ENCODE measurements at places on chromosomes 5 and 9.

- no peak for DNase-seq
Observed at GRCh38 chr9:134617836-134618162, 23.8 kb upstream of the COL5A1 start.

DNA sequence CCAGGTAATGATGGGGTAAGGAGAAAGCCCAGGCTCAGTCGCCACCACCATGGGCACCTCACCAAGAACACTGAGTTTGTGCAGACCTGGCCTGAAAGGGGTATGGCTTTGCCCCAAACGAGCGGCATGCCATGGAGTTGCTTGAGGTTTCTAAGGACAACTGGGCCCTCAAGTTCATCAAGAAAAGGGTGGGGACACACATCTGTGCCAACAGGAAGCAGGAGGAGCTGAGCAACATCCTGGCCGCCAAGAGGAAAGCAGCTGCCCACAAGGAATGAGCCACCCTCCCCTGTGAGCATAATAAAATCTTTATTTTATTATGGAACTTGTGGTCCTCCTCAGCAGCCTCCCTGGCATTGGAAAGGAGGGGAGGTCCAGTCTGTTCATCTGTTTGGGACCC, 23.8 kb downstream of the CD14 start:
- DNase-seq = peak; percentile 62

DNA sequence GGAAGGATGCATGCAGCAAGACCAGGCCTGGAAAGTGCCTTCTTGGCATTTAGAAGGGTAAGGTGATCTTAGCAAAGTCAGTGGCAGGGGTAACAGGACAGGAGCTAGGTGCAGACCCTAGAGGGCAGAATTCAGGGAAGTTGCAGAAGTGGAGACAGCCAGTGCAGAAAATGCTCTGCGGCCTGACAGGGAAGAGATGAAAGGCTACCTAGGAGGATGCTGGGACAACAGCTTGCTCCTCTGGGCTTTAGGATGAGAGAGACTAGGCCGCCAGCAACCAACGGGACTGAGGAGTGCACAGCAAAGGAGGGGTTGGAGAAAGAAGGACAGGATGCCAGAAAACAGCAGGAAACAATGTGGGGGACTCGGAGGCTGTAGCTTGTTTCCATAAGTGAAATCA, 219.9 kb downstream of the FSTL4 start:
- DNase-seq = no peak

GRCh38 chr5:124701873-124702425, 44.5 kb downstream of the ZNF608 start:
- no peak for DNase-seq

- DNase-seq = no peak
Observed at GRCh38 chr5:179245031-179245430, 100.2 kb downstream of the ADAMTS2 start.

GRCh38 chr5:37226377-37226776, 22.8 kb downstream of the CPLANE1 start:
- no peak for DNase-seq

- no peak for DNase-seq
Observed at GRCh38 chr5:11557063-11557462, 347.2 kb downstream of the CTNND2 start.

- no peak for DNase-seq
Observed at GRCh38 chr5:178266581-178266980, 34.0 kb upstream of the PHYKPL start.

GRCh38 chr5:115544043-115544435, 536 bp downstream of the FEM1C start:
- DNase-seq = peak; percentile 65

DNA sequence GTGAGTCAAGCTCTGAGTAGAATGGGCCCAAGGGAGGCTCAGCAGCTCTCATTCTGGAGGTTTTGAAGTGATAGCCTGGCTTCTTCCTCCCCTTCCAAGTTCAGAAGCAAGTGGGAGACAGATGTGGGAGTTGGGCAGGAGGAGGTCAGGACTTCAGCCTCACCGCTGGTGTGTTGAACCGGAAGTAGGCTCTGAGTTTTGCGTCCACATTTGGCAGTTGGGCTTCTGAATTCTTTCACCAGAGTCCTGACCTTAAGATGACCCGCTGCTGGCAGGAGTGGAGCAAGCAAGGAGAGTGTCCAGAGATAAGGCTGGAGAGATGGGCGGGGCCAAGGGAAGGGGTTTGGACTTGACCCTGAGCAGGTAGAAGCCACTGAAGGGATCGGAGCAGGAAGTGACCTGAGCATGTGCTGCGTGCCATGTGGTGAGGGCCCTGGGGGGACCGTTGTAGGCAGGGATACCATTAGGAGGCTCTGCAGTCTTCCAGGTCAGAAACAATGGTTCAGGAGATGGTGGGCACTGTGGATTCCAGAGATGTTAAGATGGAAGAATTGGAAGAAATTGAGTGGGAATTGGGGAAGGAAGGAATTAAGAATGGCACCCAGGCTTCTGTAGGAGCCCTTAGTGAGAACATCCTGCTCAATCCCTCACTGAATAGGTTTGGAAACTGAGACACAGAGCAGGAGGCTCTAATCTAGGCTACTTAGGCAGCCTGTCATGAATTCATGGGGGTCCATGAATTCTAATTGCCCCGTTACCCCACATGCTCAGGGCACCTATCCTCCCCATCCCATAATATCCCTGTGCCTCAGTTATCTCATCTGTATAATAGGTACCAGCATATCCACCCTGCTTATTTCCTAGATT, 25.9 kb downstream of the GALNT12 start:
- no peak for DNase-seq

DNA sequence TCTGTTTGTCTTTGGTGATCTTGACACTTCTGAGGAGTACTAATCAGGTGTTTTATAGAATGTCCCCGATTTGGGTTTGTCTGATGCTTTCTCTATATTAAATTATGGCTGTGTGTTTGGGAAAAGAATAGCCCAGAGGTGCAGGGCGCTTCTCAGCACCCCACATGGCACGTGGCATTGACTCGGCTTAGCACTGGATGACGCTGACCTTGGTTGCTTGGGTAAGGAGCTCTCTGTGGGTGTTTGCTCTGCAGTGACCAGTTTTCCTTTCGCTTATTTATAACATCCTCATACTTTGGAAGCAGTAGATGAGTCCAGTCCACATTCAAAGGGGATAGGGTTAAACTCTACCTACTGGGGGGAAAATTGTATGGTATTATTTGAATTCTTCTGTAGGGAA, 12.5 kb upstream of the FAM120AOS start:
- no peak for DNase-seq

- peak; percentile 32 for DNase-seq
Observed at GRCh38 chr9:90870621-90871326, 69.2 kb downstream of the SYK start.

- no peak for DNase-seq
Observed at GRCh38 chr9:78006734-78007133, 24.9 kb downstream of the GNAQ start.

- no peak for DNase-seq
Observed at GRCh38 chr5:7391814-7392692, 3.9 kb upstream of the ADCY2 start.

GRCh38 chr5:41708604-41708940, 161.7 kb downstream of the OXCT1 start:
- no peak for DNase-seq

DNA sequence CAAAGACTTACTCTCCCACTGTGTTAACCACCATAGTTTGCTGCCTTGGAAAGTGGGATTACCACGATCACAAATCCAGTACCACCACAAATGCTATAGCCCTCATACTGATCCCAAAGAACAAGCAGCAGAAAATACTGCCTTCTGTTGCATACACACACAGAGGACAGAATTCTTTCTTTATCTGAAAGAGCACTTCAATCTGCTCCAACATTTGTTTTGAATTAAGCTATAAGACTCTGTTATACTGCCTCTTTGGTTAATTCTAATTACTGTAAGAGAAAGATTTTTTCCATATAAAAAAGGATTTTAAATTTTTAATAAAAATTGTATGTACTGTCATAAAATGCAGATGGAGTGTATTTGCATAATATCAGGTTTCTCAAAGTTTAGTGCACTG, 69.8 kb downstream of the YIPF5 start:
- DNase-seq = no peak

DNA sequence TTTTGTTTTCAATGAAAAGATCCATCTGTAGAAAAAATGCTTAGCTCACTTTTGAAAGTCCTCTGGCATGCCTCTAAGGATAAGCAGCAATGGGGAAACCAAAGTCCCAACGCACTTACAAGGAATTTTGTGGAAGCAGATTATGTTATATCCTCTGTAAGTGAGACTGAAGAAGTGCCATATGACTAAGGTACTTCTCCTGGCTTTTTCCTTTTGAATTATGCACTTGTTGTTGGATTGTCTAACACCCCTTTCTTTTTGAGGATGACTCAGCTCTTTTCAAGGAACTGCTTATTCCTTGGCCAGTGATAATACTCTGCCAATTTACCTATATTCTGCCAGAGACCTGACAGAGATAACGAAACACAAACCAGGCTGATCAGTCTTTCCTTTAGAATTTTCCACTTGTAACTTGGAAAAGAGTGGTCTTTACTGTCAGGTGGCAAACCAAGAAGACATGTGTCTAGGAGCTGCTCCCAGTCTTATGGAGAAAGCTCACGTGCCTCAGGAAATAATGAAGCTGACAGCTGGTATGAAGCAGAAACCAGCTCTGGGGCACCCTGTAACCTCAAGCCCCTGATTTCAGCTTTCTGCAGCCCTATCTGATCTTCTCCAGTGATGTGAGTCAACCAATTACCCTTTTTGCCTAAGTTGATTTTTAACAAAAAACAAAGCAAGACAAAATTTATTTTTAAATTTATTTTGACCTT, 290.8 kb upstream of the FBXL7 start:
- DNase-seq = no peak

DNA sequence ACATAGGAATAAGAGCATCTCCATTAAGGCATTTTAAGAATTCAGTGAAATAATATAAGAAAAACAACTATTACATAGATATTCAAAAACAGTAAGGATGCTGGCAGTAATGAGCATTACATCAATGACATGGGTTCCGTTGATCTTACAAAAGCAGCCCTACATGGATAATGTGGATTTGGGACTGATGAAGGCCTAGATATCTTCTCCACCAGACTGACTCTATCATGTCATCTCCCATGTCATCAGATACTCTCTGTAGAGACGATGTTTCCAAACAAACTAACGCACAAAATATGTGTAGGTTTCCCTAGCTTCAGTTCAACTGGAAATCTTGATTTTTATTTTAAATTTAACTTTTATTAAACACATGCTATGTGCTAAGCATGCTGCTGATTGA, 3.6 kb downstream of the LURAP1L start:
- no peak for DNase-seq

DNA sequence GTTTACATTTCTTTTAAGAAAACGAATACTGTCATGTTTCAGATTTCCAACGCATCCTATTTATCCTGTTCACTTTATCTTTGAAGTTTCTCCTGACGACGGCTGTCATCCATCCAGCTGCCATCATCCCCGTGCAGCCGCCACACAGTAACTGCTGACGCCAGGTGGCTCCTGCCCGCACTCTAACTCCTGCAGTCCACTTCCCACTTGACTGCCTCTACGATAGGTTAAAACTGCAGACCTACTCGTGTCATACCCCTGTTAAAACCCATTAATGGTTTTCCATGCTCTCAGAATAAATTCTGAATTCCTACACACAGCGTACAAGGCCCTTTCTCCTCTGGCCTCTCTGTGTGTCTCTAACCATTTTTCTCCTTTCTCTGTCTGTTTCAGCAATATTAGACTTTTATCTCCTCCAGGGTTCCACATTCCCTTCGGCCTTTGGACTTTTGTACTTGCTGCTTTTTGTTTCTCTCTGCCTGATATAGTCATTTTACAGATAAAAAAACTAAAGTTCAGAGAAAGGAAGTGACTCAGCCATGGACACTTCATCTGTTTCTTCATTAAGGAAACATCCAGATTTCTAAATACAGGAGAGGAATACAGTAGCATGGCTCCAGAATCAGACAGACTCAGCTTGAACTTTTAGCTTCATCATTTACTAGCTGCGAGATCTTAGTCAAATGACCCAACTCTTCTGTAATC, 84.9 kb downstream of the ADAMTS12 start:
- peak; percentile 82 for DNase-seq

DNA sequence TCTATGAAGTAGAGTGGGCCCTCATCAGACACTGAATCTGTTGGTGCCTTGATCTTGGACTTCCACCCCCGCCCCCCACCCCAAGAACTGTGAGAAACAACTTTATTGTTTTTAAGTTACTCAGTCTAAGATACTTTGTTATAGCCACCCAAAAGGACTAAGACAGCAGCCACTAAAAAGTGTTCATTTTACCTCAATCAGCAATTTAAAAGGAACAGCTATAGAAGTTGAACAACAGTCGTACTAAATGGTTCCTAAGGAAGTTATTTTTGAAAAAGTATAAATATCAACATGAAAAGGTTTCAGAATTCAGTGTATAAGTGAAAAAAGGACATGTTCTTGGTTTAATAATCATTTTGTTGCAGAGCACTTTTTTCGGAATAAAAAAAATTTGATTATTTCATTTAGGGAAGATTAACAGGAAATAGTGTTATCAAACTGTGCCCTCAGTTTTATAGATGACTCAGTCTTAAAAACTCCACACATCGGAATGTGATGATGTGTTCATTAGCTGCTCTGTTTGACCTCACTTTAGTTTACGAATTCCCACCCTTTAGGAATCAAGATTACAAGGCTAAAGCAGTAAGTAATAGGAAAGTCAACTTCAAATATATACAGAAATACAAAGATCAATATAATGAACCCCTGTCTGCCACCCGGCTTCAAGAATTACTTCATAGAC, 71.2 kb downstream of the MTAP start:
- DNase-seq = peak; percentile 85

DNA sequence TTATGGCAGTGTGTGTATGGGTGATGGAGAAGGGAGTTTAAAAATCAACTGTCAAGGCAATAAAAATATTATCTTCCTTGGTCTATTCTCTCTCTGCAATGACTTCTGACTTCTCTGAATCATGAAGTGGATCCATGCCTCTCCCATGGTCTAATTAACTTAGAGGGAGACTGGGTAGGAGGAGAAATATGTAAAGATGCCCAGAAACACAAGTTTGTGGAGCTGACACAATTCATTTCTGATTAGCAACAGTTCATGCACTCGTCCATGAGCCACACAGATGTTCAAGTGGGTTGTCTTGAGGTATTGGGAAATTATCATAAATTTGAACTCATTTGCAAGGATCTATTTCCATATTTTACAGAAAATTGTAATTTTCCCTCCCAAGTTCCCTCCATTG, 38.1 kb downstream of the INSYN2B start:
- DNase-seq = no peak

GRCh38 chr9:81605170-81605670, 84.1 kb downstream of the TLE1 start:
- DNase-seq = no peak

GRCh38 chr9:38331141-38331540, 61.4 kb upstream of the ALDH1B1 start:
- no peak for DNase-seq

- DNase-seq = no peak
Observed at GRCh38 chr5:146796911-146797310, 81.6 kb downstream of the PPP2R2B start.

- no peak for DNase-seq
Observed at GRCh38 chr5:2270467-2270866, 387.7 kb upstream of the IRX4 start.

- DNase-seq = peak; percentile 46
Observed at GRCh38 chr9:34500623-34501267, 22.0 kb downstream of the ENHO start.

- DNase-seq = no peak
Observed at GRCh38 chr5:120509053-120509452, 45.0 kb downstream of the PRR16 start.

GRCh38 chr5:177094224-177095087, 7.7 kb downstream of the FGFR4 start:
- DNase-seq = no peak

- DNase-seq = no peak
Observed at GRCh38 chr9:115650768-115651167, 502.8 kb upstream of the PAPPA start.

GRCh38 chr9:93574900-93575795, 1.2 kb upstream of the PHF2 start:
- no peak for DNase-seq

- DNase-seq = peak; percentile 37
Observed at GRCh38 chr5:82749461-82749820, 327.8 kb downstream of the TMEM167A start.

Data from endothelial cell of umbilical vein (primary cell).